ENCODE measurements at places on chromosomes 4 and X.

DNA sequence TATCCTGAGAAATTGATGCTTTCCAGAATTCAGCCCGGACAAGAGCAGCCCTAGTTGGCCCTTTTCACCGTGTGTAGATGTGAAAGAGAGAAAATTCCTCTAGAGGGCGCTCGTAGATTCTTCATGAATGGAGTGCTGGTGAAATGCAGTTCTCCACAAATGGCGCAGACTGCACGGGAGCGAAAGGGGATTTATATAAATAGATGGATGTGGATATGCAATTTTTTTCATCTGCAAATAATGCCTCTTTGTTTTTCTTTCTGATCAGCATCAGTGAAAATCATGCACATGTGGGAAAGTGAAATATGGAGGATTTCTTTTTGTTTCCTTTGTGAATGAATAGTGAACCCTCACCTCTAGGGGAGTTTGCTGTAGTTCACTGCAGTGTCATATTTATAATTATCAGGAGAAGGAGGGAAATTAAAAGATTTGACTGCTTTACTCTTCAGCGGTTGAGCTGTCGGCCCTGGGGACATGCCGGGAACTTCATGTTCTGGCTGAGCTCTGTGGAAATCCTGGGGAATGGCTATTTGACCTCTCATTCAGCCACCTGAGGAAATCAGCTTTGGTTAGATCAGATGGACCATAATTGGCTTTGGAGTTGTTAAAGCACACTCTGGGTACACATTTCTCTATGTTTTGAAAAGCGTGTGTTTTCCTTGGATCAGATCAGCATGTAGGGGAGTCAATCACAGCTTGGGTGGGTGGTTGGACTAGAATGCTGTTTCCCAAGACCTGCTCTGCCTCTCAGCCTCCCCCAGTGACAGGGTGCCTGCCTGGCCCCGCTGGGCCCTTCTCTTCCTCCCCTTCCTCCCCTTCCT is 115.0 kb upstream of the SHISA3 start:
- DNase-seq, result peak; percentile 71

DNA sequence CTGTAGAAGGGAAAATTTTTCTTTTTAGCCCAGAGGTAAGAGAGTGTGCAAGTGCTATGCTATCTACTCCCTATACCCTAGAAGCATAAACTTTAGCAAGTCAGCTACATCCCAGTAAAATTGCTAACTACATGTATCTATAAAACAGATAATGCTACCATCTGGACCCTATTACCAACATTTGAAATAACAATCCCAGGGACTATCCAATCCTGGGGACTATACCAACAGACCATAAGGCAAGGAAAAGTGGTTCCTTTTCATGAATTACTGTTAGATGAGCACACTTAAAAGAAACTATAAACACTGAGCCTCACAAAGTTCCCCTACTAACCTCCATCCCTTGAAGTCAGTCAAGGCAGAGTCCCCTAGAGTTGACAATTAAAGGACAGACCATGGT is 213.6 kb upstream of the VEGFC start:
- DNase-seq, result no peak

DNA sequence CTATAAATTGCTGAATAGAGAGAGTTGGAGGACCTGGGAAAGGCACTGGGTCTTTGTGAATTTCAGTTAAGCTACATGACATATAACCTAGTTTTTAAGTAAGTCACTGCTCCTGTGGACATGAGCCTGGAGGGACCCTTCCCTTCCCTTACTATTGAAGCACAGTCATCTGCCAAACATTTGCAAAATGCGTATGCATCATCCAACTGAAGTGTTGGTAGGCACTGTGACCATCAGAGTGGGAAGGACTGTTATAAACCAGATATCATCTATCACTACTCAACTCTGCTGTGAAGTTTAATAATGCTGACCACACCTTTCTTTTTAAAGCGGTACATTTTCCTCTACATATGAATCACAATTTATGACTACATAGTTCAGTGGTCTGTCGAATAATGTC is 5.2 kb downstream of the GABRA3 start:
- no peak for DNase-seq

GRCh38 chrX:104662694-104663093 is 96.7 kb downstream of the IL1RAPL2 start:
- DNase-seq, result no peak

- DNase-seq, result no peak
Observed at GRCh38 chr4:109942292-109942926, 29.7 kb downstream of the EGF start.

DNA sequence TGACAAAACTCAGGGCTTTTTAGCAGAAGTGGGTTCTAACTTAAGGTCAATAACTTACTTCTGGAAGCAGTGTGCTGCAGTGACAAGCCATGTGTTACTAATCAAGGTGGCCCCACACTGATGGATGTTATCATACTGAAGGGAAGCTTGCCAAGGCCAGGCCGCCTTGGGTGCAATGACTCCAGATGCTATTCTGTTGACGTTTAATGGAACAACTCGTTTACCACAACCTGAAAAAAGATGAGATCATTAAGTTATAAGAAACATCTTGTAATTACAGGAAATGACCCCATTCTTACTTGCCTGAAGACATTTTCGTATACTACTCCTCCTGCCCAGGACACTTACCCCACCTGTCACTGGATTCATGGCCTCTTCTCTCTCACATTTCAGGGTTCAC is 38.9 kb upstream of the TMPRSS11D start:
- no peak for DNase-seq

- DNase-seq, result no peak
Observed at GRCh38 chr4:185797018-185797417, 15.0 kb downstream of the SORBS2 start.

DNA sequence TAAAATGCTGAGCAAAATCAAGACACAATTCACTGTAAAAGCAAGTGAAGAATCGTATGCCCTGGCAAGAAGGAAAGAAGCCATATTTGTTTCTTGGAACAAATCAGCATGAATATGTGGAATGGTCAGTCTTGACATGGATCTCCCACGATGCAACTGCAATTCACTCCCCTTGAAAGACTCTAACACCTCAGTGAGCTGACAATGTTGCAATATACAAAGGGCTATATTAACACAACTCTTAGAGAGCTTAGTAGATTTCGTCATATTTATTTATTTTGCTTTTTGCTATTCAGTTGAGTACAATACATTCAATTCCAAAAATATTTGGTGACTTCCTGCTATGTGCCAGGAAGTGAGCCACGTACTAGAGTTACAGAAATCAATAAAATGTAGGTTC is 14.7 kb downstream of the OR13H1 start:
- no peak for DNase-seq

- no peak for DNase-seq
Observed at GRCh38 chr4:52555356-52555716, 103.8 kb downstream of the USP46 start.

GRCh38 chr4:123699880-123700771 is 303.5 kb downstream of the SPRY1 start:
- no peak for DNase-seq

DNA sequence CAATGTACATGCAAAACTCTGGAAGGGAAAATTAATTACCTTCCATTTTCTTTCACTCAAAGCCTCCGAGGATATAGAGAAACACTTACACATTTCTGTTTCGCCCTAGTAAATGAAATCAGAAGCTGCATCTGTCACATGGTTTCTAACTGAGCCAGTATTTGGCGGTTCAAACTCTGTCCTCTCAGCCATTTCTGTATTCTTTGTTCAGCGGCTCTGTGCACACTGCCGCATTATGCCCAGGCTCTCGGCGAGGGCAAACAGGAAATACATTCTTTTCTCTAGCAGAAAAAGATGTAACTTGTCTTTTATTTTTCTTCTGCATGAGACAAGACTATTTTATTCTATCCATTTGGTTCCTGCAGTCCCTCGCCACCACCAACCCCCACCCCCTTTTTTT is 71.4 kb upstream of the GPM6B start:
- DNase-seq, result no peak

DNA sequence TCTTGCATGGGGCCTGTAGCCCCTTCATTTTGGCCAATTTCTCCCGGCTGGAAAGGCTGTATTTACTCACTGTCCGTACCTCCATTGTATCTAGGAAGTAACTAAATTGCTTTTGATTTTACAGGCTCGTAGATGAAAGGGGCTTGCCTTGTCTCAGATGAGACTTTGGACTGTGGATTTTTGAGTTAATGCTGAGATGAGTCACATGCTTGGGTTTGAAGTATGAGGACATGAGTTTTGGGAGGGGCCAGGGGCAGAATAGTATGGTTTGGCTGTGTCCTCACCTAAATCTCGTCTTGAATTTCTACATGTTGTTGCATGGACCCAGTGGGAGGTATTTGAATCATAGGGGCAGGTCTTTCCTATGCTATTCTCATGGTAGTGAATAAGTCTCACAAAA is 407.6 kb upstream of the NDST3 start:
- no peak for DNase-seq

GRCh38 chr4:68724426-68724825 is 54.0 kb upstream of the UGT2B15 start:
- DNase-seq, result no peak

- DNase-seq, result no peak
Observed at GRCh38 chrX:5829469-5829868, 399.2 kb downstream of the NLGN4X start.

DNA sequence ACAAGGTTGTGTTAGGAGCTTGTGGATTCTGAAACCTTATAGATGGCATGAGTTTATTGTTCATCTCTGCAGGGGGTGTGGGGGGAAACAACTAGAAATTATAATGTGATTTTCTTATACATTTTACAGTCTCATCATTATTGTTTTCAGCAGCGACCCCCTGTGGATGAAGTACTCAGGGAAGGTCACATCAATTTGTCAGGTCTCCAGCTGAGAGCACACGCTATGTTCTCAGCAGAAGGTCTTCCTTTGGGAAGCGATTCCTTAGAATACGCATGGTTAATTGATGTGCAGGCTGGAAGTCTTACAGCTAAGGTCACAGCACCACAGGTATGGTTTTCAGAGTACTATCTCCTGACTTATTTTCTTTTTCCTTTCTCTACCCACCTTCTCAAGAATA is 72.2 kb downstream of the BLTP1 start:
- no peak for DNase-seq

DNA sequence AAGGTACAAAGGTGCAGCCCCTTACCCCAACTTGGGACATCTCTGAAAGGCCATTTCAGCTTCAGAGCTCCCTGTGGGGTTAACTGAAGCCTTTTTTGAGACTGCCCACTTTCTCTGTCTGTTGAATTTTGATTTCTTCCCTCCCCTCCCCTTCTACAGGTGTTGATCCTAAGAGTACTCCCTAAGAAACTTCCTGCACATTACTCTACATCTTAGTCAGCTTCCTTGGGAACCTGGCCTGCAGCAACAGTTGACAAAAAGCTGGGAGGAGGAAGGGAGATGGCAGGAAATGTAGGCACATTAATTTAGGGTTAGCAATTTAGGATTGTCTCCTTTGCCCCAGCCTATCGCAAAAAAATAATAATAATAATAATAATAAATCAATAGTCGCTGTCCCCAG is 1.2 kb upstream of the IDS start:
- DNase-seq, result no peak

DNA sequence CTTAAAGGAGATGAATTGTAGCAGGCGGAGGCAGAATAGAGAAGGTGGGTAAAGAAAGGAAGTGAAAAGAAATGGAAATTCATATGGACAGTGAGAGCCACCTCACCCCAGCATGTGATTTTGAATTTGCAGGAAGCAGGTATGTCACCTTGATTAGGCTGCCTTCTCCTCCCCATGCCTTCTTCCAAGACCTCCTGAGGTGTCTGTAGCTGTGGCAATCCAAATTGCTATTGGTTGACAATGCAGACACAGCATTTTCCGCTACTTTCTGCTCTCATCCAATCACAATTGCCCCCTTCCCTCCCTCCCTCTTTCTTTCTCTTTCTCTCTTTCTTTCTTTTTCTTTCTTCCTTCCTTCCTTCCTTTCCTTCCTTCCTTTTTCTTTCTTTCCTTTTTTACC is 38.5 kb downstream of the RAB33B start:
- no peak for DNase-seq

GRCh38 chrX:9882669-9883446 is 84.3 kb upstream of the CLDN34 start:
- DNase-seq, result no peak

DNA sequence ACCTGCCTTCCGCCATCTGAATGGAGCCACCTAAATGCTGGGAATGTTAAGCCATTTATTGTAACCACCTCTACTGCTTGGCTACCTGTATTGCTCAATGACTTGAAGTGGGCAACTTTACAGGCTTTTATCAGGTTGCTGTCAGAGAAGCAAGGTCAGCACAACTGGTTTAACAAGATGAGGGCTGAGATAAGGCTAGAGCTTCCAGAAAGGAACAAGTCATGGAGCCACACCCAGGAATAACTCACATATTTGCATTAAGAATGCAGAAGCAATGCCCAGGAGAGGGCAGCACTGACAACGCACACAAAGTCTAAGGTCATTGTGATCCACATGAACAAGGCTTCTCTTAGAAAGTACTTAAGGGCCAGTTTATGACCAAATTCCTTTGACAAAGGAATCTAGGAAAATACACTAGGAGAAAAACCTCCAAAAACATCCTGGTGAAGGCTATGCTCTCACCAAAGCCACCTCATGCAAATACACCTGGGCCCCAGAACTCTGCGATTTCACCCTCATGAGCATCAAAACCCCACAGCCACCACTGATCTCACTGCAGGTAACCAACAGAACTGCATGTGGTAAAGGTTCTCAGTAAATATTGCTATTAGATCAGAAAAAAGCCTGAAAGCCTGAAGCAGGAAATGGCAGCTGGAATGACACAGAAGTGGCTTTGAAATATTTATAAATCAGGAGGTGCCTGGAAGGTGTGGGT is 15.0 kb upstream of the STS start:
- DNase-seq, result peak; percentile 58

DNA sequence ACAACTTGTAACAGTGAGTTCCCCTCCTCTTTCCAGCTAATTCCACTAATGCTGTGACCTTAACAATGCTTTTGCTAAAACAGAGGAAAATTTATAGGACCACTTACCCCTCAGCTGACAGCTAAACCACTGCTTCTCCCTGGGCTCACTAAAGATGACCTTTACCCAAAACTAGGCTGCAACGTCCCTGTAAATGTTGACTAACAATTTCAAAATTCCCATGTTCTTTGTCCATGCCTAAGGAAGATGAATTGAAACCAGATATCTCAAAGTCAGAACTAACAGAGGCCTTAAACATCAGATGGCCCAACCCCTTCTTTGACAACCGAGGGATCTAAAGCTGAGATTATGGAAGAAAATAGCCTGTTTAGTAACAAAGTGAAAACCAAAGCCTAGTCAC is 32.5 kb downstream of the AFAP1 start:
- no peak for DNase-seq

GRCh38 chr4:2753436-2753835 is 2.7 kb downstream of the TNIP2 start:
- no peak for DNase-seq

- no peak for DNase-seq
Observed at GRCh38 chrX:152638443-152638904, 779 bp downstream of the GABRQ start.

All from RPMI8226 (cell line).